ENCODE measurements at places on chromosomes 2 and 18. TPM values are rescaled to one million over a fixed set of nuclear protein-coding genes. Genes with fewer than 3 reads are reported as not detected.

Gene RUFY4
- 0.53 TPM for total RNA-seq

Gene MRO
- not detected for total RNA-seq

Gene GPR39
- not detected for total RNA-seq

Gene IL1A
- 1.9 TPM for total RNA-seq

Gene CEP76
- 6.4 TPM for total RNA-seq

Gene PLCD4
- 1.0 TPM for total RNA-seq

Gene CFAP65
- total RNA-seq: not detected

Gene IL36A
- total RNA-seq: not detected

Gene NHEJ1
- 19.1 TPM for total RNA-seq

Gene SPDYA
- total RNA-seq: 2.1 TPM

DNA sequence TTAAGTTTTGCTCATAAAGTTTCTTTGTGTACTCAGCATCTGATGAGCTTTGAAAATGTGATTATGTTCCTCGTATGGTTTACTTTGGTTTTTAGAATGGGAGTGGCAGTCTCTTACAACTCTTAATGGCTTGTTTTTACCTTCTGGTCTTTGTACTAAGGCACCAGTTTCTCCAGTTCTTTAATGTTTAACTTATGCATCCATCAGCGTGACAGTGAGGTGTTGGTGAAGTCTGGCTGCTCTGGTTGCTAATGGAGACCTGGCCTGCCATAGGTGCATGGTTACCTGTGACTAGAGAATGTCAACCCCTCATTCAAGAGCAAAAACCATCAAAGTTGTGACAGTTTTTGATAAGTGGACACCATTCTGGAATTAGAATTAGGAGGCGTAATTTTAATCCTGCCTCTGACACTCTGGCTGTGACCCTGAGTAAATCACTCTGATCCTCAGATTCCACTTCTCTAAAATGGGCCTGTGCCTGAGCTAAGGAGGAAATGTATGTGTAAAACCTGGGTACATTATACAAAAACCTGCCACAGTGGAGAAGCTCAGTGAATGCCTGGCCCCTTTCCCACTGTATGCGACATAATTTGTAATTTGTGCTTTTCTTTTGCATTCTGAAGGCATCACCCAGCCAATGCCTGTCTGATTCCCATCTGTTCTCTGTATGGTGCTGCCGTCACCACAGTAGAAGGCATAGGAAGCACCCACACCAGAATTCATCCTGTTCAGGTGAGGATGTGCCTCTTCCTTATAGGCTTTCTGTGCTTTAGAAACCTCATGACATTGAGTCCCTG lies 11.2 kb downstream of the AOX1 start:
- no peak for DNase-seq

- no peak for DNase-seq
Observed at GRCh38 chr2:171069286-171069956, 91.3 kb downstream of the TLK1 start.

DNA sequence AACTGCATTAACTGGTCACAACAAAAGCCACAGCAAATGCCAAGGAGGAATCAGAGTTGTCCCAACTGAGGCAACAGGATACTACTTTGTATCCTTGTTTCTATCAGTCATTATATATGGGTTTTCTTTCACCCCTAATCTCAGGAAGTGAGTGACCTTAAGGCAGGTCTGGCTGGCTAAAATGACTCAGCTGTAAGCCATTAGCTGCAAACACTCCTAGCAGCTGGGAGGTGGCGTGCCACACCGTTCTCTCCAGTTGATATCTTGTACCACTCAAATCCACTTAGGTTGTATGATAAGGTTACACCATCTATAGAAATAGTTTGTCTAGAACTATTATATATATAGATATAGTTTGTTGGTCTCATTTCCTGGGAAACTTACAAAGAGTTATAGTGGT lies 171.1 kb upstream of the MC4R start:
- DNase-seq: no peak

GRCh38 chr2:241465543-241465942 lies 42.8 kb downstream of the STK25 start:
- DNase-seq: no peak

DNA sequence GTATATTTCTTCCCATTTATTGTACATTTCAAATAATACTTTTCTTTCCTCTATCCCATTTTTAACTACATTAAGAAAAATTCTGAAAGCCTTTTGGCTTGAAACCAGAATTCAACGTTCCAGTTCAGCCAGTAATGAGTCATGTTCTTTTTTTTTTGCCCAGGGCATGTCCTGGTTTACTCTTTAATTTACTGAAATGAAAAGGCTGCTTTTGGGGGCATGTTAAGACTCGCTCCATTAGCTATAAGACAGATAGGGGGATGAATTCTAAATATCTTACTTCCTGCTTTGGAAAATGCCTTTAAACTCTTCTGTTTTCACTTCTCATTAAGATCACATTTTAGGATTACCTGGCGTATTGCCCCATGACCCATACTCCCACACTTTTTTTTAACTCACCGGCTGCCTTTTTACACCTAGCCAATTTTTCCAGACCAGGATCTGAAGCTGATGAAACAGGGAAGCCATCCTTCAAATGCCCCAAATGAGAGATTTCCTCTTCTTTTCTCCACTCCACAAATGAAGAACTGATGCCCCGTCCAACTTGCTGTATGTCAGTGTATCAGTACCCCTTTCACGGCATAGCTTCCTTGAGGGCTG lies 585 bp downstream of the ABCA12 start:
- no peak for DNase-seq

DNA sequence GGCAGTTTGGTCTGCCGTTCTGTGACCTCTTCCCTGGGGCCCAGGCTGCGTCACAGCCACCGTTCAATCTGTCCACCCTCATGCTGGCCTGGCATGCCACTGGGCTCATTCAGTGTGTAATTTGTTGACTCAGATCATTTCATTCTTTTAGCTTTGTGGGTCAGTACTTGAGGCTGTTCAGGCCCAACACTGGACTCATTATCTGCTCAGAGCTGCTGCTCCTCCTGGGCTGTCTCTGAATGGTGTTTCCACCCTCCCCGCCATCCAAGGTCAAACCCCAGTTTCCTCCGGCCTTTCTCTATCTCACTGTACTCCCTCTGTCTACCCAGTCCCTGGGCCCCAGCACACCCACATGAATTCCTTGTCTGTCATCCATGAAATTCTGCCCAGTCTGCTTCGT lies 152.4 kb upstream of the NCK2 start:
- no peak for DNase-seq

- DNase-seq: no peak
Observed at GRCh38 chr2:223526106-223526505, 76.1 kb downstream of the SCG2 start.

GRCh38 chr2:72325592-72326422 lies 178.1 kb upstream of the CYP26B1 start:
- no peak for DNase-seq

DNA sequence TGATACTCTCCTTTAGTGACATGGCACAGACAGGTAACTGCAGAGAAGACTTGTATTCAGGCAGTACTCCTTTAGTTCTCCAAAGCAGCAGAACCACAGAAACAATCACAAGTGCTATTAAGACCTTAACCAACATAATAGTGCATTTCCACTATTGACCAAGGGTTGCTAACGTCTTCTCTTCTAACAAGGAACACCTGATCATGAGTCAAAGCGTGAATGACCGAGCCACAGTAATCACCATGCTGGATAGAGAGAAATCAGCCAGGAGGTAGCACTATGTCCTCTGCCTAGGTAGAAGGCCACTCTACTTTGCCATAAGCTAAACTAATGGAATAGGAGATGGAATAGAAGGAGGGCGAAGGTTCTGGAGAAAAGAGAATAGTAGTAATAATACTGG lies 161.0 kb downstream of the ANKRD44 start:
- no peak for DNase-seq

- DNase-seq: no peak
Observed at GRCh38 chr2:135676031-135676430, 65.6 kb upstream of the UBXN4 start.

GRCh38 chr2:164694275-164694695 lies 73.0 kb upstream of the GRB14 start:
- no peak for DNase-seq

- DNase-seq: no peak
Observed at GRCh38 chr2:105338020-105338385, 663 bp downstream of the C2orf49 start.

GRCh38 chr2:218517434-218518206 lies 50.5 kb downstream of the USP37 start:
- no peak for DNase-seq

- DNase-seq: no peak
Observed at GRCh38 chr18:12282442-12283039, 25.5 kb upstream of the TUBB6 start.

GRCh38 chr18:80241919-80242777 lies 5.2 kb downstream of the PARD6G start:
- DNase-seq: no peak

DNA sequence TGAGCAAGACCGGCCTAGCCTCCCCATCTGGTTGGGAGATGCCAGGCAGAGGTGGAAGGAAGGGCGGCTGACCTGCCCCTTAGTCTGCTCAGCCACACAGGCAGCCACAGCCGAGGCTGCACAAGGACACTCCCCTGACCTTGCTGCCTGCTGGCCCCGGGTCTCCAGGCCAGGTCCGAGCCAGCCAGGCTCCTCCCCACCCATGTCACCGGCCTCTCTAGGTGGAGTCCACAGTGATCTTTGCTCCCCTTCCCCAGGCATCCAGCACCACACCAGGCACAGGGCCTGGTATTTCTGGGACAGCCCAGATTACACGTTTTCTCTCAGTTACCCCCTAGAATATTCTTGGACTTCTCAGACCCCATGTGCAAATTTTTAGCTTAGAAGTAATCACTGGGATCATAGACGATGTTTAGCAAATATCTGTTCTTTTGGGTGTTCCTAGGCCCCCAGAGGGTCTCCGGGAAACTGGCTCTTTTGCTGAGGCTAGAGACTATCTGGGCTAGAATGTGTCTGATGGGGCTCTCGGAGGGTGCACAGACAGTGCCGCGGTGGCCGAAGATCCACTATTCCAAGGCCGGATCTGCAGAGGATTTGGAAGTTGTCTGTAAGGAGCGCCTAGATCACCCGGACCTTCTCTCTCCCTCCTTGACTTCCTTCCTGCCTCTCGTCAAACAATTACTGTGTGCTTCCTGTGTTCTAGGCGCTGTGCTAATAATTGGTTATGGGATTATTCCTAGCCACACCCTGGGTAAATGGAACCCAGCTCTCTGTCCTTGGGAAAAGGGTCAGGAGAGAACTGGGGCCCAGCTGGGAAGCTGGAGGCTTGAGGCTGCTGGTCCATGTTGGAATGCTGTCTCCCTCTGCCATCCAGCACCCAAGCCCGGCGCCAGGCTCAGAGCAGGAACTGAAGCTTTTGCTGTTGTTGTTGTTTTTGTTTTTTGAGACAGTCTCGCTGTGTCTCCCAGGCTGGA lies 46.9 kb downstream of the ODC1 start:
- no peak for DNase-seq

- DNase-seq: no peak
Observed at GRCh38 chr2:134258684-134259388, 5.0 kb downstream of the MGAT5 start.

- no peak for DNase-seq
Observed at GRCh38 chr2:157444641-157445040, 752 bp upstream of the CYTIP start.

DNA sequence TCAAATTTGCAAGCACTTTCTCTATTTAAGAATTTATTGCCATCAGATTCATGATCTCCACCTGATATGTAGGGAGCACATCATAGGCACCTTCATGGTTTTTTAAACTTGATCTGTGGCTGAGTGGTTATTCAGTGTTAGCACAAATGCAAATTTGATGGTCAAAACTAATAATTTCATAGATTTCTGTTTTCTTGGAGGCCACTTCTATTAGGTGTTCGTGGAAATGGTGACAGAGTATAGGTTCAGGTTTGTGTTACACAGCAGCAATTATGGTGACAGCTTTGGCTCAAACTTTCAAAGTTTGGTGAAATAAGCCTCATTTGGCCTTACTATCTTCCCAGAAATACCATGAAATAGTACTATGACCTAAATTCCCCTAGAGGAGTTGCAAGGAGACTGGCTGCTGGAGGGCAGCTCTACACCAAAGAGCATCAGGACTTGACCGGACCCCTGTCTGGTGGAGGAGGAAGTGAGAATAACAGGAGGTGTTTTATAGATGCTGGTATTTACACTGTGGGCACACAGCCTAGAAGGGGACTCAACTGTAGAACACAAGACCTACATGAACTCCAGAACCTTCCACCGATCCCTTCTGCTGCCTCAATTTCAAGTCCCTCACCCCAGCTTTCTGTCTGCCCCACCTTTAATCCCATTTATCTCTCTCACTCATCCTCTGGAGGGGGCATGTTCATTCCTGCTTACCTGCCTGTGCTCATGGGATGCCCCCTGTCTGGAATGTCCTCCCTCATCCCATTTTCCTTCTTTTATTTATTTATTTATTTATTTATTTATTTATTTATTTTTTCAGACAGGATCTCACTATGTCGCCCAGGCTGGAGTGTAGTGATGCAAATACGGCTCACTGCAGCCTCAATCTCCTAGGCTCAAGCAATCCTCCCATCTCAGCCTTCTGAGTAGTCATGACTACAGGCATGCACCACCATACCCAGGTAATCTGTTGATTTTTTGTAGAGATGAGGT lies 132.9 kb upstream of the SIX2 start:
- no peak for DNase-seq

DNA sequence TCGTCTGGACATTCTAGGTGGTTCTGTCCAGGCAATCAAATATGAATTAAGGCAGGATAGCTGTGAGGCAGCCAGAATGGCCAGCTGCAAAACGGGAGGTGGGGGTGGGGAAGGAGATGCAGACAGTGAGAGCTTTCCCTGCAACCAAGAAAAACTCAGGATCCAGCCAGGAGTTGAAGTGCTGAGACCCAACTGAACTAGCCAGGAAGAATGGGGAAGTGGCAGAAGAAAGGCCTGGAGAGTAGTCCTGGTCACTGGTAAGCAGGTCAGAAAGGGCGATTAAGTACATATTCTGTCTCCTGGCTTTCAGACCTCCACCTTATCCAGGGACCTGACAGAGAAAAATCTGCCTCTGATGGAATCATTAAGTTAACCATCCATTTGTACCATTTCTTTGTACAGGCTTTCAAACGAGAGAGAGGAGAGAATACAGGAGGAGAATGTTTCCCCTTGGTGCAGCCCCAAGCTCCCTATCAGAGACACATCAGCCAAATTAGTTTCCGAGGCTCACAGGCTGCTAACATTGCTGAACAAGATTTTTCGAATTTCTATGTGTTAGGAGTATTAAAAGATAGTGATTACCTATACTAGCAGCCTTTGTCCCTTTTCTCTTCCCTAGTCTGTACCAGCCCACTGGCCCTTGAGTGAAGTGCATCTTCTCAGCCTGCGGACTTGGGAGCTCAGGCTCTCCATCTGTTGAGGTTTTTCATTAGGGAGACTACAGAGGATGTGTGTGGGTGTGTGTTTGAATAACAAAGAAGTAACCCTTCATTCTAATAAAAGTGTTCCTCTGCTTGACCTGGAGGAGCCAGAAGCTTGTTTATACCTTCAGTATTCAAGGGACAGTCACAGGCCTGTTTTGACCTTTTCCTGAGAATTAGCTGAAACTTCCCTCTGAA lies 12.5 kb upstream of the HOXD1 start:
- DNase-seq: no peak

GRCh38 chr2:120914839-120915521 lies 179.3 kb downstream of the GLI2 start:
- DNase-seq: no peak

DNA sequence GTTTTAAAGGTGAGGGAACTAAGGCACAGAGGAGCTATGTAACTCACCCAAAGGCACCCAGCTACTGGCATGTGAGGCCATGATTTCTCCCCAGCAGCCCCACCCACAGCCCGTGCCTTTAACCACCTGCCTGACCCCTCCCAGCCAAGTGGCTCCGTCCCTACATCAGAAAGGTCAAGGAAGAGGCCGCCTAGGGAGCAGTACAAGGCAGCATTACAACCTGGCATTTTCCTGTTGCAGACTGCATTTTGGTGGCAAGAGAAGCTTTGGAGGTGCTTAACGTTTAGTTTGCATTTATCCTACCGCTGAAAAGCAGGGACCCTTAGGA lies 17.5 kb downstream of the STEAP3 start:
- DNase-seq: no peak

All from activated B cell treated with CpG ODN at 0.5 μM for 24 hours (primary cell).